ENCODE measurements at places on chromosomes 6 and 20.

DNA sequence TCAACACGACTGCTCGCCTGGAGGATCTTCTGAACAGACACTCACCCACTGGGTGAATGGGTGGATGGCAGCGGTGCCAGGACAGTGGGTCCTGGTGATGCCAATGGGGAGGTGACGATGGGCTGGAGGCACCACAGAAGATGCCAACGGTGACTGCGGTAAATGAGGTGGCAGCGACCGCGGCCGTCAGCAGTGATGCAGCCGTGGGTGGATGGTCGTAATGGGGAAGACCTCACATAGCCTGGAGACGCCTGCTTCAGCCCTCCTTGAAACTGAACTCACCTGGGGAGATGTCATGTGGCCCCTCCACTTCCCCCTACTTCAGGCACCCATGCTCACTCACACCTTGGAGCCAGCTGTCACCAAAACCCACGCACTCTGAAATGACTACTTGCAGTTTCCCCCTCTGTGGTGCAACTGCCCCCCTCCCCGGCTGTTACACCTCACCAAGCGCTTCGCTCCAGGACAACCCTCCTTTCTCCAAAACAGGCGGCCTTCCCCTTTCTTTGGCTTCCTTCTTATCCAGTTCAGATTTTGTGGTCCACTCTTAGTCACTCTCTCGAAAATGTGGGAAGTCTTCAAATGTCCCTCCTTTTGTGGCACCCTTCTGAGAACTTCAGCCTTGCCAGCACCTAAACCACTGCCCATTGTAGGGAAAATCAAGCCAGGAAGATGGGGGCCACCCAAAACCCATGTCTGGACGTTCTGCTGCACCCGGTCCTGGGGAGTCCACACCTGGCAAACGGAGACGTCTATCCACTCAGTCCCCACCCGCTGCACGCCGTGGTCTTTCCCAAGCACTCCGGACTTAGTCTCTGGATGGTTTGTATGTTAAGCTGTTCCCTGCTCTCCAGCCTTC is 10.4 kb upstream of the ABHD16B start:
- DNase-seq, result no peak

DNA sequence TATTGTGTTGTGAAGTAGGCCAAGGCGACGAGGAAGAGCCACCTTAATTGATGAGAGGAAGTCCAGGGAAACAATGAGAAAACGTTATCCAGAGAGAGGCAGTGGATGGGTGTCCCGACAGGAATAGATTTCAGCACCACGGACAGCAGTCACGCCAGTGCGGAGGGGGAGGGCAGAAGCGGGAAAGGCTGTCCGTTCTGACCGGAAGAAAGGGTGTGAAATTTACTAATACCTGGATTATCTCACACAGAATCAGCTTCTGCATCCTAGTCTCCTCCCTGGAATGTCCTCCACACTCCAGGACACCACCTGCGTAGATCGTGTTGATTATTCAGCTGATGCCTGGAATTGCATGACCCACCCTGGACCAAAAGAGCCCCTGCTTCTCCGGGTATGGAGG is 7.4 kb upstream of the BPIFA3 start:
- DNase-seq, result no peak

- no peak for DNase-seq
Measured at GRCh38 chr6:140108167-140108566, 733.7 kb upstream of the CITED2 start.

- DNase-seq, result no peak
Measured at GRCh38 chr20:40050596-40050995, 638.4 kb downstream of the MAFB start.

- DNase-seq, result no peak
Measured at GRCh38 chr20:63317601-63318291, 24.8 kb downstream of the COL20A1 start.

GRCh38 chr20:51385646-51386530 is 156.6 kb downstream of the NFATC2 start:
- no peak for DNase-seq

- DNase-seq, result no peak
Measured at GRCh38 chr20:22768266-22769178, 184.2 kb upstream of the FOXA2 start.

GRCh38 chr6:31426395-31427354 is 23.3 kb downstream of the MICA start:
- no peak for DNase-seq

DNA sequence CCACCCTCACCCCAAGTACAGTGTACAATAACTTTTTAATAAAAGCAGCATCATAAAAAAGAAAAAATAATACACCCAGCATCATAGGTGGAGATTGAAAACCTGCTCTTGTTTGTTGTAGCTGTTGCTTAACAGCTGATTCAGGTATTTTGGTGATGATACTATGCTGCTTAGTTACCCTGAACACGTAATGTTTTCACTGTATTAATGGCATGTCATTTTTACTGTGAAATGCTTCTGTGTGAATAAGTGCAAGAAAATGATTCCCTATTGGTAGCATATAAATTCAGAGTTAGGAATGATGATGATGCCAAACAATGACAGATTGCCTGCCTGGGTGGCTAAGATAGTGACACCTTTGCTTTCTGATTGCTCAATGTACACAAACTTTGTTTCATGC is 405.7 kb downstream of the HDGFL1 start:
- DNase-seq, result no peak

- no peak for DNase-seq
Measured at GRCh38 chr6:102216232-102216631, 822.7 kb downstream of the GRIK2 start.

DNA sequence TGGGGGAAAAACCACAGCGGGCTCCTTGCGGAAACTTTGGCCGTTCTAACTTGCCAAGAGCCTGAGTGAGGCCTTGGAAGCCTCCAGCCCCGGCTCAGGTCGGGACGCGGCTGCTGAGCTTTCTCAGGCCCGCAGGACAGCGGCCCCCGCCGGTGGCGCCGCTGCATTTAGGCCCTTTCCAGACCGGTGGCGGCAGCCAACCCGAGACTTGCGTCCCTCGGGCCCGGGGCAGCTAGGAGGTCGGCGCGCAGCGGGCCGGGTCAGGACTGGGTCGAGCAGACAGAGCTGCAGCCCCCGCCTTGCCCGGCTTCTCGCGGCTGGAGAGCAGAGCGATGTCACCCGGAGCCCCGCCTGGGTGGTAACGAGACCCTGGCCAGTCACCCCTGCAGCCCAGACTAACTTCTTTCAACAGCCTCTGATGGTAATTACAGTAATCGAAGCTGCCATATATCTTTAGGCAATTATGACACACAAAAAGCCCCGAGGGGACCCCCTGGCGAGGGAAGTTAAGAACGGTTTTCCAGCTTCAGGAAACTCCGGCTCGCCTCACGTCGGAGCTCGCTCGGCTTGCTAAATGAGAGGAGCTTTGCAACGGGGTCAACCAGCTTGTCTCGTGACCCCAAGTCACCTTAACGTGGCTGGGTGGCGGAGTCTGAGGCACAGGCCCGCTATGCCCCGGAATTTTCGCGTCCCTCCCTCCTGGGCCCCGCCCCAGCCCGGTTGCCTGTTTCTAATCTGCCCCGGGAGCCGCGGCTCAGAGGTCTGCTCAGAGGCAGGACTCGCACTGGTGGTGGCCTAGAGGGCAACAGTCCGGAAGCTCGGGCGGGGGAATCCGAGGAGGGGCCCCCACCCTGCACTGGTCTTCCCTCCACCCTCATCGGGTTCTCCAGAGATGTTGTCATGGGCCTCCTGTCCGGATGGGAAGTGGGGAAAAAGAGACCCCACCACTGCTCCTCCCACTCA is 3.0 kb downstream of the NR2E1 start:
- DNase-seq, result no peak

DNA sequence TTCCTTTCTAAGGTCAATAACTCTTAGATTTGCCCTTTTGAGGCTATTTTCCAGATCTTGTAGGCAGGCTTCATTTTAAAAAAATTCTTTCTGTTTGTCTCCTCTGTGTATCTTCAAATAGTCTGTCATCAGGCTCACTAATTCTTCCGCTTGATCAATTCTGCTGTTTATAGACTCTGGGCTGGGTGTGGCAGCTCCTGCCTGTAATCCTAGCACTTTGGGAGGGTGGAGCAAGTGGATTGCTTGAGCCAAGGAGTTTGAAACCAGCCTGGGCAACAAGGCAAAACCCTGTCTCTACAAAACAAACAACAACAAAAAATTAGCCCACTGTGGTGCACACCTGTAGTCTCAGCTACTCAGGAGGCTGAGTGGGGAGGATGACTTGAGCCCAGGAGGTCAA is 40.0 kb upstream of the SCP2D1 start:
- no peak for DNase-seq
